NCI-H2029 treated with DMSO at 0.1 percent for 48 hours (cell line): ENCODE measurements at places on chromosomes 1 and 21.

DNA sequence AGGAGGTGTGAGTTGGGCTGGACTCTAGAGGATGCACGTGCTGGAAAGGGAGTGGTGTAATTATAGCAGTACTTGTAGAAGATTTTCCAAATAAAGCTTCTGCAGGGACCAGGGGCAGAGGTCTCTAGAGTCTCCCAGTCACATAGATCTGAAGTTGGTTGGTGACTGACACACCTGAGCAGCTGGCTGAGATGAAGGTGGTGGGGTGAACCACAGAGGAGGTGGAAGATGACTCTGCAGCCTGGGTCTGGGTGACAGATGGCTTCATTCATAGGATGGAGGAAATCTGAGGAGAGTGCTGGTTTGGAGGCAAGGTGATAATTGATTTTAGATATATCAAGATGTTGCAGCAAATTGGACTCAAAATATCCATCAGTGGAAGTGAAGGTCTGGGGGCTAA lies 178.9 kb upstream of the IVNS1ABP start:
- no peak for DNase-seq

GRCh38 chr1:54754486-54755285 lies 9.6 kb downstream of the PARS2 start:
- no peak for DNase-seq

DNA sequence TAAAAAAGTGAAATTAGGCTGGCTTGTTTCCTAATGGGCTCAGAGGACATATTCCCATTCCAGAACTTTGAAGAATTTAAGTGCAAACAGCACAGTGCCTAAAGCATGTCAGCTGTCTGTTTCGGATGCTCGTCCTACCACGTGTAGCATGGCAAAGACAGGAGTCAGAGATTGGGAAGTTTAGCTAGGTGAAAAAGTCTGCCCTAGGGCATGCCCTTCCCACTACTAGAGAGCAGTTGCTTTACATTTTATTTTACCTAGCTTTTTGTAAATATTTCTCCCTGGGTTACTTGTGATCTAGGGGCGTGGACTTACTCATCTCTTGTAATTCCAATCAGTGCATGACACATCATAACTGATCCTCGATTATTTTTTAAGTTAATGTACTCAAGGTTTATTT lies 111.1 kb downstream of the LMO4 start:
- DNase-seq, result no peak

DNA sequence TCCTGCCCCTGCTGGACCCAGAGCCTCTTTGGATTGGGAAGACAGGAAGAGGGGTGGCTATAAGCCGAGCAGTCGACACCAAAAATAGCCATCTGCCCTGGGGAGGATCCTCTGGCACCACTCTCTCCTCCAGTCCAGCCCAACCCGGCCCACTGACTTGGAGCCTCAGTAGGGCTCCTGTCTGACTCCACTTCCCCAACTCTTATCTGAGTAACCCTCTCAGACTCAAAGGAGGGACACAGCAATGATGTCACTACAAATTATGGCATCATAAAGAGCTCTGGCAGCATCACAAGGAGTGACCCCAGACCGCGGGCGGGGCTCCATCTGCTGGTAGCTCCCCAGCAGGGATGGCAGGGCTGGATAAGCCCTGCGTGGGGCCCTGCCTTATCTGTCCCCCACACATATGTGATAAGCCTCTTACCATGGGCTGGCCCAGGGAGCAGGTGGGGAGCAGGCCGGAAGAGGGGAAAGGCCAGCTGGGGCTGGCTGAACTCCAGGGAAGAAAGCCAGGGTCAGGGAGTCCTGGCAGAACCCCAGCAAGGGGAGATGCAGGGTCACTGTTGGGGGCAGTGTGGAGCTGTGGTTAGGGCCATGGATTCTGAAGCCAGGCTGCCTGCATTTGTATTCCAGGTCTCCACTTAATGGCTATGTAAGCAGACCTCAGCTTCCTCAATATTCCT lies 4.6 kb upstream of the SLC6A9 start:
- DNase-seq, result no peak

GRCh38 chr1:89912073-89912472 lies 82.8 kb upstream of the ZNF326 start:
- no peak for DNase-seq

GRCh38 chr1:236257216-236257615 lies 24.5 kb downstream of the ERO1B start:
- DNase-seq, result no peak

- DNase-seq, result no peak
These were observed 231.2 kb downstream of the DENND1B start for GRCh38 chr1:197544130-197544529.

GRCh38 chr21:35204850-35205541 lies 155.9 kb upstream of the RUNX1 start:
- DNase-seq, result peak; percentile 86

- no peak for DNase-seq
These were observed 46.0 kb downstream of the ALG6 start for GRCh38 chr1:63413394-63413793.

GRCh38 chr21:26918323-26919079 lies 48.4 kb downstream of the ADAMTS5 start:
- no peak for DNase-seq

DNA sequence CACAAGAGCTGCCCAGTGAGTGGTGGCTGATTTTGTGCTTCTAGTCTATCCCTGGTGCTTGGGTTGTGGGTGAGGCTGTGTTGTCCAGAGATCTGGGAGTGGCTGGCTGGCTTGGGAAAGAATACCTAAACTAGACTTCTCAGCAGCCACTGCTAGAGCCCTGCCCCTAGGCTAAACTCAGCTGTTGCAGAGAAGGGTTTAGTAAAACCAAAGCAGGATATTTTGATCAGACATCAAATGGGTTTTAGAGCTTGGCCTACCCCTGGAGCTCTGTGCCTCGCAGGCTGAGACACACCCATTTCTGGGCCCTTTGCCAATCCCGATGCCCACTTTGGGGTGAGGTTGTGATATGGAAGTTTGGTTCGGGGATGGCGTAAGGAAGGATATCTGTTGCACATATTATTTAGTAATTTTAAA lies 88.5 kb downstream of the UCK2 start:
- no peak for DNase-seq

GRCh38 chr1:203083463-203083921 lies 2.3 kb downstream of the MYOG start:
- no peak for DNase-seq

DNA sequence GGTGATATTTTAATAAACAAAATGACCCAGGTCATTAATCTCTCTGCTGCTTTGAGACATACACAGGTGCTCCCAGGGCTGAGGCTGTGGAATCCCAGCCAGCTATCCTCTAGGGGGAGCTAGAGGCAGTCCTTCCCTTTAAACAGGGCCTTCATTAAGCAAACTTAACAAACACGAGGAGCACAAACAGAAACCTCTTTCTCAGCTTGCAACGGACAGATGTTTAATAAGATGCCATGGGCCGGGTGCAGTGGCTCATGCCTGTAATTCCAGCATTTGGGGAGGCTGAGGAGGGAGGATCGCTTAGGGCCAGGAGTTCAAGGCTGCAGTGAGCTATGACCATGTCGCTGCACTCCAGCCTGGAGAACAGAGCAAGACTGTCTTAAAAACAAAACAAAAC lies 106.7 kb downstream of the HIVEP3 start:
- DNase-seq, result peak; percentile 100

DNA sequence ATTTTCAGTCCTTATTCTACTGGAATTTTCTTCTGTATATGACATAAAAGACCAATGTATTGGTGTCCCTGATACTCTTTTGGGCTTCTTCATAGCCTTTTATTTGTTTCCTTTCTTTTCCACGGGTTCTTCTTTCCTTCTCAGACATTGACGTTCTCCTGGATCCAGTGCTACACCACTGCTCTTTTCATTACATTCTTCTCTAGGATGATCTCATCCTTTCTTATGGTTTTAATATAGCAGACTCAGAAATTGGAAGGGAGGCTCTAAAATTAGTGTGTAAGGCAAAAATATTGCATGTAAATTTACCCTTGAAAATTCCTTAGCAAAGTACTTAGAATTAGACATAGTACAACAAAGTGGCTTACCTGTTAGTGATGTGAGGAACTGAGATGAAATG lies 65.3 kb downstream of the SELENOF start:
- no peak for DNase-seq

- DNase-seq, result no peak
These were observed 28.1 kb downstream of the SHISA4 start for GRCh38 chr1:201916649-201917249.

- DNase-seq, result no peak
These were observed 161.3 kb downstream of the GALNT2 start for GRCh38 chr1:230228236-230228897.

DNA sequence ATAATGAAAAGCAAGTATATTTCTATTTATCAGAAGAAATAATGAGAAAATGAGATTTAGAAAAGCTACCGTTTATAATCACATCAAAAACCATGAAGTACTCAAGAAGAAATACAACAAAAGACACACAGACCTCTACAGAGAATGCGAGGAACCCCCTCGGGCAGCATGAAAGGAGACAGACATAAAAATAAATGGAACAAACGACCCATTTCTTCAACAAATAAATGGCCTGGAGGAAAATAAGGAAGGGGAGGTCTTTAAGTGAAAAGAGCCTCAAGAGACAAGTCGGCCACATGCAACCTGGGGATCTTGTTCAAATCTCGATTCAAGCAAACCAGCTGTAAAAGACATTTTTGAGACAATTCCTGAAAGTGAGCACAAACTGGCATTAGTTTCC lies 6.0 kb downstream of the CFAP74 start:
- DNase-seq, result no peak

DNA sequence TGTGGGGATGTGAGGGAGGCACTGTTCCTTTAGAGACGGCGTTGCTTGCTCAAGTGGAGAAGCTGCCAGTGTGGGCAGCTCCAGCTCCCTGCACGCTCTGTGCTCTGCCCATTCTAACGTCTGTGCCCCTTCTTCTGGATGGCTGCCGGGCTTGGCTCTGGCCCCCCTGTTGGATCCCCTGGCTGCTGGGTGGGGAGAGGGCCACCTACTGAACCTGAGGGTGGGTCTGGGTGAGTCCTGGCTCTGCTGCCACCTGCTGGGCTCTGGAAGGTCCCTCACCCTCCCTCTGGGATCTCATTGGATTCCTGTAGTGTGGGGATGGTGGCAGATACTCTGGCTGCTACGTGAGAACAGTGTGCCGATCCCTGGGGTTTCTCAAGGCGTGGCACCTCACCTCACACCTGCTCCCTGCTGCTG lies 5.0 kb downstream of the PFKL start:
- DNase-seq, result no peak

DNA sequence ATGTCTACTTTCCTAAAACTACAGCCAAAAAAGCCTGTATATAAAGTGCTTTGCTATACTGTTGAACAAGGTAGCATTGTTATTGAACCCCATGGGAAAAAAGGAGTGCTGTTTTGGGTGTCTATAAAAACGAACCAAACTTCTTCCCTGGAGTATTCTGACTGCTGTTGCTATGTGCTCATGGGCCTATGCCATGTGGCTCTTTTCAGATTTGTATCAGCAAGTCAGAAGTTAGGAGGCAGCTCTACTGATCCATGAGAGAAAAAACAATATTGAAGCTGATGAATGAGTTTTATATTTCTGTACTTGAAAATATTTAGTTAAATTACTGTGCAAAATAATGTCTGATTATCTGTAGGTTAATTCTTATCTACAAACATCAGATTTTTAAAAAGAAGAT lies 66.5 kb downstream of the ADGRL2 start:
- no peak for DNase-seq

DNA sequence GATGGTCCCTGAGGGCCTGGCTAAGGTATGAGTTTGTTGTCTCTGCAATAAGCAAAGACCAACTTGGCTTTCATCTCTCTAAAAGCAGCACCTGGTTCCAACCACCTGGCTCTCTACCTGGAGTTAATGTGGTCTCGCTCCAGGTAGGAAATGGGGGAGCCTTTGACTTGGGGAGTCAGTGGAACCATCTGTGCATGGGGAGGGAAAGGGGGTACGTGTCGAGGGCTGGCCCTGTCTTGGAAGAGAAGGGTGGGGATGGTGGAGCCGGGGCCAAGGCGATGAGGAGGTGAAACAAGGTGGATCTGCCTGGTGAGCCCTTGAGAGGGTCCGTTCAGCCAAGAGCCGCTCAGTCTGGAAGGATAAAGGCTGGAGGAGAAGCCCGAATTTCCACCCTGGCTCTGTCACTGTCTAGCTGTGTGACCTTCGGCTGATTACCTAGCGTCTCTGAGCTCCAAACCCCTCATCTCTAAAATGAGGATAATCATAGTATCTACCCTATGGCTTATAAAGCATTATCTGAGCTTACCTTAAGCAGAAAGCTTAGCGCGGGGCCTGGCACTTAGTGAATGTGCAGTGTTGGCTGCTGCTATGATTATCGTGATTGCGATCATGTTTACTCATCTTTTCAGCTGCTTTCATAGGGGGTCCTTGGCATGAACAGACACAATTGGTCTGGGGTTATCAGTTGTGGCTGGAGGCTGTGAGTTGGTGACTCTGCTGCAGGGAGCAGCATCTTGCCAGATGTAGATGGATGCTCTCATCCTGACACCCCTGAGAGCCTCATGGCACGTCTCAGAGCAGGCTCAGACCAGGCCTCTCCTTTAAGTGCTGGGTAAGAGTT lies 78.7 kb downstream of the ACTL8 start:
- DNase-seq, result no peak

DNA sequence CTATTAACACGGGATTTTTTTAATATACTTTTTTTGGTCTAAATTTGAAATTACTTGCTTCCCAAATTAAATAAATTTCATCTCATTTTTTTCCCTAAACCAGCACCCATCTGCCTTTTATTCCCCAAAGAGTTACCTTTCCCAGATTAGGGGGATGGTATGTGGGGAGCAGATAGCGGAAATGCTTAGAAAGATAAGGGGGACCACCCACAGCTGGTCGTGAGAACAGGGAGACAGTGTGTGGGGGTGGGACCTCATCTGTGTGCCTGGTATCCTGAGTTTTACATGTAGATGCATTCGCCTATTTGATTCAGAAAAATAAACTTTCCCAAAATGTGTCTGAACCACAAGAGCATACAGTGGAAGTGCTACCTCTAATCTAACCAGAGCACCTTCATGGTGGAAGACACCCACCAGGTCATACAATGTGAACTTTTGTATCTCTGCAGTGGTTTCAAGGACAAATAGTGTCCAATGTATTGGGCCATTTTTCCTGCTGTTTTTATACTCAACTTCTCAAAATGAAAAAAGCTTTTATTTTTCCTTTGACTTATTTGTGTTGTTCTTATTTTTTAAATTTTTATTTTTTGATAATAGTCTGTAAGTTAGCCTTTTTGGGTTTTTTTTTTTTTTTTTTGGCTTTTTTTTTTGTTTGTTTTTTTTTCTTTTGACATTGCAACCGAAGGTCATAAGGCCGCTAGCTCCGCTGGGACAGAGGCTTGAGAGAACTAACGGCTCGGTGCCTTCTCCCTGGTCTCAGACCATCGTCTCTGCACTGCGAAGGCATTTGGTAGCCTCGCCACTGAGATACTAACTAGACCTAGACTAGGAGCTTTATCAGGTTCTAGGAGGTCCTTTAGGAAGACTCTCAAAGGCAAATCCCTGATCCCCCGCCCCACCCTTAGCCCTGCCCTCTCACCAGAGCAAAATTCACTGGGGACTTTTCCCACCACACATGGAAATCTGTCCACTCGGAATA lies 263.2 kb downstream of the TM2D1 start:
- no peak for DNase-seq

GRCh38 chr1:14781811-14782210 lies 183.3 kb downstream of the KAZN start:
- DNase-seq, result no peak
